ENCODE measurements at places on chromosomes 5 and 9.

- DNase-seq, result no peak
Observed at GRCh38 chr5:145854651-145855258, 18.1 kb downstream of the GRXCR2 start.

DNA sequence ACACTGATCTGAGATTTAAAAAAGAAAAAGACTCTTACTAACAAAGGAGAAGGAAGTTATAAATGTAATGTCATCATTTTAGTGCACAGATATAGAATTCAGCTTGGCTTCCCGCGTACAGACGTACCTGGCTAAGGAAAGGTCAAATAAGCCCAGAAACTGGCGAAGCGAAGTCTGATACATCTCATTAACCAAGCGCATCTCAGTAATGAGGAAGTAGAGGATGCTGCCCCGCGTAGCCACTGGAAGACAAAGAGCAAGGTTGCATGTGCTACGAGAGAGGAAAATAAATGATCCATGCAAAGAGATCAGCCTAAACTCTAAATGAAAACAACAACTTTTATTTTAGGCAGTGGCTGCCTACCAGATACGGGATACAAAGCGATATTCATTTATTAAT is 208.8 kb downstream of the DNAH5 start:
- no peak for DNase-seq

GRCh38 chr5:125874057-125874456 is 549.2 kb upstream of the GRAMD2B start:
- DNase-seq, result no peak

DNA sequence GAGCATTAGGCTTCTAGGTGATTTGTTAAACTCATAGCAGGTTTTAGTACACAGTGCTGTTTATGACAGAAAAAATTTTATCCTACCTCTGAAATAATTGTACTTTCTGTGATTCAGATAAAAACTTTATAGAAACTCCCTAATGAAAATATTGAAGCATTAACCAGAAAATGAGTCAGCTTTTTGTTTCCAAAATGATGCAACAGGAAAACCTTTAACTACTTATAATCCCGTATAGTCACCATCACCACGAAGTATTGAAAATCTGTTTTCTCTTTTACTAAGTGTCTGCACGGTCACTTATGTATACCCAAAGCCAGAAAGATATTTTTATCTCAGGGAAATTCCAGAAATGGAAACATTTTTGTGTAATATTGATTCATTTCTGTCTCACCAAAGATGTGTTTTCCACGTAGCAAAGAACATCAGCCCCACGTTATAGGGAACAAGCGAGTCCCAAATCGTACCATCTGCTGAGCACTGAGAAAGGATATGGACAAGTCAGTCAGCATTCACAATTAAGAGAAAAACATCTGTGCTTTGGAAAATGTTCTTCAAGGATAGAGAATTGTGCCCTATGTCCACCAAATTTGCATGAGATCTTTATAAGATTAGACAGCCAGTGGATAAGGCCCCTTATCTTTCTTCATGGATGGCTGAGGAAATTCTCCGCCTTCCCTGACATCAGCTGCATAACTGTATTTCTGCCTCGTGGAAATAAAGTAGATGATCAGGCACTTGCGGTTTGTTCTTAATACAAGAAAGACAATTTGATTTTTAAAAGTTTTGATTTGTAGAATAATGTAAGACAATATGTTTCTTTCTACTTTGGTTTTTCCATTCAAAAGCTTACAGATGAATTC is 41.9 kb downstream of the TNFAIP8 start:
- no peak for DNase-seq

DNA sequence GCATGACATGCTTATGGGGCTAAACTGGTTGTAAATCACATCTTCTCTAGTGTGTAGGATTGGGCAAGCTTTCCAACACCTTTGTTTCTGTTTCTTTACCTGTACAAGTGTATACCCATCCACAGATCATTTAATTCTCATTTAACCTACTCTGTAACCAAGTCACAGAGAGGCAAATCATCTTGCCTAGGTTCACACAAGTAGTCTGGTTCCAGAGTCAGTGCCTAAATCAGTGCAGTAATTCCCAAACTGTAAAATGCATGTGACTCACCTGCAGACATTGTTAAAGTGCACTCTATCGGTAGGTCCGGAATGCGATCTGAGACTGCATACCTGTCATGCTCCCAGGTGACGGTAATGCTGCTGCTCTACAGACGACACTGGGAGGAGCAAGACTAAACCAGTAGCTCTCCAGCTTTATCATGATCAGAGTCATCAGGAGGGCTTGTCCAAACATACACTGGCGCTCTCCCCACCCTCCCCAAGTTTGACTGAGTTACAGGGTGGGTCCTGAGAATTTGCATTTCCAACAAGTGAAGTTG is 107.9 kb upstream of the FREM1 start:
- DNase-seq, result no peak

DNA sequence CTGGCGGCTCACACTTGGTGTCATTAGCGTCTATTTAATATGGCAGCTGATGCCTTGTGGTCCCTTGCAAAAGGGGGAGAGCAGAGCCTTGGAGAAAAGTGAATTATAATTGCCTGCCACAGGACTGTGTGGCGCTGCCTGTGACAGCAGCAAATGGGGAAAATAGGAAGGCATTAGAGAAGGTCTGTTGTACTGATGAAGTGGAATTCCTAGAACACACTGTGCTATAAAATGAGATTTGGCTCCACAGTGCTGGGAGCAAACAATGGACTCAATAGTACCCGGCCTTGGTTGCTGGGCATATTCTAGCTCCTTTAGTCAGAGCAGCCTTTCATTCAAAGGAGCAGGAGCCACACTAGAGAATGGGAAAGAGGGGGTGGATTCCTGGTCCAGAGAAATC is 21.3 kb downstream of the SEMA6A start:
- no peak for DNase-seq

DNA sequence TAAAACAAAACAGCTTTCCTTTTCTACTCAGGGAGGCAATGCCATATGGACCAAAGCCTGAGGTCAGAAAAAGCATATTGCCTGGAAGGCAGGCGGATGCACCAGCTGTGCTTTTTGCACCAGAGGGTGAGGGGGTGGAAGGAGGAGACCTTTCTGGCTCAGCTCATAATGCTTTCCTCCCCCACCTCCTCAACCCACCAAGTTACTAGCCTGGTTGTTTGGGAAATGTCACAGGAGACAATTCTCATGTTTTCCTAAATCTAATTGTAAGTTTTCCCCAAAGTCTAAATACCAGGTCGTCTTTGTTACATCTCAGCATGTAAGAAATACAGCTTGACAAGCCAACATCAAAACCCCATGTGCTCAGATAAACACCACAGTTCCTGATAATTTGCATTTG is 72.6 kb upstream of the DMRTA1 start:
- DNase-seq, result no peak

- DNase-seq, result no peak
Observed at GRCh38 chr5:149324641-149325040, 20.7 kb upstream of the GRPEL2 start.

GRCh38 chr5:172064766-172065165 is 58.3 kb upstream of the FBXW11 start:
- no peak for DNase-seq

- no peak for DNase-seq
Observed at GRCh38 chr9:13899924-13900323, 414.0 kb downstream of the NFIB start.

- DNase-seq, result no peak
Observed at GRCh38 chr5:137833463-137833862, 34.2 kb upstream of the MYOT start.

DNA sequence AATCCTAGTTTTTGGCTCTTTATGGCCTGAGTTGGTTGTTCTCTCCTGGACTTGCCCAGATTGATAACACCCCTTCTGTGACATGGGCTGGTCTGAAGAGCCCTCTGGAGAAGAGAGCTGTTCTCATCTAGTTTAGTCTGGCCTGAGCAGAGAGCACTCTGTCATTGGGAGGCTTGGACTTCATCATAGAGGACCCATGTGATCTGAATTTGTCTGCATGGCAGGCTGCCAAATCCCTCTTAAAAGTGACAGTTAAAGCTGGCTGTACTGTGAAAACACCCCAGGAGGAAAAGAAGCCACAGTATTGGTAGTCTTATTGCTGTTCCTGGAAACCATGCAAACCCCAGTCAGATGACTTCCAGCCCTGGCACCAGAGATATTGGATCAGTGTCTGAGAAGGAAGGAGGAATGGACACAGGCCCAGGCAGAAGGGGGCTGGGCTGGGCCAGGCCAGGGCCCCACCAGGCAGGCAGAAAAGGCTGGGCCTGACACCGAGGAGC is 3.7 kb upstream of the WDR31 start:
- DNase-seq, result no peak

- no peak for DNase-seq
Observed at GRCh38 chr9:5326893-5327548, 12.7 kb downstream of the RLN1 start.

DNA sequence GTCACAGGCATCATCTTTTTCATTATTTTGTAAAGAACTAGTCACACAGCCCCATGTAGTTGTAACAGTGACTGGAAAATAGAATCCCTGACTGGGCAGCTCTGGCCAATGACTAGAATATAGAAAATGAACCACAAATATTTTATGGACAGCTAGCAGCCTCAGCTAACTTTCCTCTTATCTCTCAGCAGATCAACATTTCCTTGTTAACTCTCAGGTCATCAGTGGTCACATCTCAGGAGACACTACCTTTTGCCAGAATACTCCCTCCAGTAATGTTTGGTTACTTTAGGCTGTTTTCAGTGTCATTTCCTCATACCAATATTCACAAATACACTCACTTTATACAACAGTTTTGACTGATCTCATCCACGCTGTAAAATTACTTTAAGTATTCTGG is 43.9 kb downstream of the FAM169A start:
- no peak for DNase-seq

- no peak for DNase-seq
Observed at GRCh38 chr5:89597878-89598277, 714.9 kb upstream of the MEF2C start.

- no peak for DNase-seq
Observed at GRCh38 chr5:12854386-12854785, 950.1 kb upstream of the CTNND2 start.

GRCh38 chr9:22055090-22055489 is 46.0 kb upstream of the CDKN2B start:
- no peak for DNase-seq

GRCh38 chr5:148949841-148950470 is 112.9 kb downstream of the SH3TC2 start:
- DNase-seq, result no peak

- DNase-seq, result no peak
Observed at GRCh38 chr5:116576053-116576713, 1.6 kb upstream of the SEMA6A start.

DNA sequence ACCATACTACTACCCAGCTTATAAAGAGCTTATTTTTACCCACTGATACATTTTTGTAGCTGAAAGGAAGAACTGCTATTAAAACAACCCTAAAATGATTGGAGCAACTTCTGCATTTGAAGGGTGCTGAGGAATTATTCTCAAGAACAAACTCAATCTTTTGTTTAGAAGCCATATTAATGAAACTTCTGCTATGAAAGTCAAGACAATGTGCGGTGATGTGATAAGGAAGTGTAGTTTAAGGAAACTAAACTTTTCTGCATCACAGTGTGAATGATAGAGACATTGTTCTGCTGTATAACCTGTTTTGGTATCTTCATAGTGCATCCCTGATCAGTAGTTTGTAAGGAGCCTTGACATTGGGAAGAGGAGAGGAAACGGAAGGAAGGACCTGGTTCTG is 408.5 kb downstream of the TMEM38B start:
- DNase-seq, result no peak

DNA sequence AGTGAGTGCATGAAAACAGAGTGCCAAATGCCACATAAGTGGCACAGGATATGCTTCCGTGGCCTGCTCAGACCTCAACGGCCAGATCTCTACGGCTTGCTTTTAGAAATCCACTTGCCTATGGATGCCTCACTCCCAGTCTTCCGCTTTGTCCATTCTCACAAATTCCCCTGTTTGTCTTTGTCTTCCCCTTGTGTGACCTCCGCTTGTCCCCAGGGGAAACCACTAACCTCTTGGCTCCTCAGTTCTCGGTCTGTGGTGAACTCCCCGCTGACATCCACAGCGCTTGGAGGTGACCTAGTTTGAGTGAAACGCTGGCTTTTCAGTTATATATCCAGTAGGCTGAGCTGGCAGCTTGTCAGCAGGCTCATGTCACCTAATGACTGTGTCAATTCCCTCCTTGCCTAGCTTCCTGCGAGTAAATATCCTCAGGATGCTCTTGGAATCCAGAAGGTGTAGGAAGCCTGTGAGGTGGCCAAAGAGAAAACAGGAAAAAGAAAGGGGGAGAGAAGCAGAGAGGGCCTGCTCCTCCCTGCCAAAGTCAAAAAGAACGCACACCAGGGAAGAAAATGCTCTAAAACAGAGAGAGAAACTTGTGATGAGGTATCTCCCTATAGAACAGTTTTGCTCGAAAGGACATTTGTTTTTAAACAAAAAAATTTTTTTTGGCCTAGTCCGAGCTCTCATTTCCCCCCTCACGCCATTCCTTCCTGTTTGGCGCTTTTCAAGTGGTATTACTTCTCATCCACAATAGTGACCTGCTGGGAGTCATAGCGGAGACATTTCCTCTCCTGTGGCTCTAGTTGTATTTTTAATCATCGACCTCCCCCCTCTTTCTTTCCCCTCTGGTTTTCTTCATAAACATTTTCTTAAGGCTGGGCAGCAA is 101.6 kb upstream of the SPRY4 start:
- DNase-seq, result no peak

- no peak for DNase-seq
Observed at GRCh38 chr5:68140763-68141162, 74.8 kb upstream of the PIK3R1 start.

GRCh38 chr9:34825775-34826174 is 115.8 kb upstream of the CCL21 start:
- no peak for DNase-seq

All from stimulated activated CD4-positive, alpha-beta T cell treated with anti-CD3 and anti-CD28 coated beads, TNF-alpha, amount 100 ng/mL, for 1 hour (primary cell).